ENCODE measurements at places on chromosomes 2 and 18.
A peak's percentile ranks its signal among the peaks of the same experiment; 100 is the strongest.

DNA sequence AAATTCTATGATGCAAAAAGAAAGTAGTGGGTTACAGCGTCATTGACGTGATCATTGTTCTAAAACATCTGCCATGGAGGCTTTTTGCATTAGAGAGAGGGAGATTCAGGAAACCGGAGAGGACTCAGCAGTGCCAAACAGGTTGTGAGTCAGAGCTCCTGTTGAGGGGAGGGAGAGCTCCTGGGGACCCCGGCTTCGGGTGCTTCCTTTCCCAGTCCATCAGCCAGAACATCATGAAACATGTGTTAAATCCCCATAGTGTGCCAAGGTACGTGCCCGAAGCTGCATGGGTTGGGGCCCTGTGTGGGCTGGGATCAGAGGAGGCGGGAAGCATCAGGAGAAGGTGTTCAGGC lies 791 bp upstream of the CYRIA start:
- no peak for DNase-seq

DNA sequence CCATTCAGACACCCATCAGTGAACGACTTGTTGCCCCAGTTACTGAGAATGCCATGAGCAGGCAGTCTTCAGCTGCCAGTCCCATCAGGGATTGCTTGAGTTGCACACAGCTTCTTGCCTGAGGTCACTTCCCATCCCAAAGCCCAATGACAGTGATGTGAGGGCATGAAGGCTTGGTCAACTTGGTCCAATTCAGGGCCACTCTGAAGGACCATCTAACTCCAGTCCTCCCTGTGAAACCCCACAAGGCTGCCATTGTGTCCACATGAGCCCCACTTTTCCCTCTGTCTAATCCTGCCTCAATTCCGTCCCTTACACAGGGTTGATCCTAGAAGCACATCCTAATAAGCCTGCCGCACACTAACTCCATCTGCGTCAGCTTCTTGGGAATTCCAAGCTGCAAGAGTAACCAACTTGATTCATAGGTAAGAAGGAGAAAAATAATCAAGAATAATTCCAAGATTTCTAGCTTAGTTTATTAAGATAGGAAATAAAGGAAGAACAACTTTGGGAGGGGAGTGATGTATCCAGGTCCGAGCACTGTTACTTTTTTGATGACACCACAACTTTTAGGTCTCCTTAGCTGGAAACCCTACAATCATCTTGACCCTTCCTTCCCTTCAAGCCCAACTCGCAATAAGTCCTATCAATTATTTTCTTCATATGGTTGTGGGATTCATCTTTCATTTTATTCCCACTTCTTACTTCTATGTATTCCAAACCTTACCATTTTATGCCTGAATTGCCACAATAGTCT lies 110.9 kb downstream of the LRRC30 start:
- no peak for DNase-seq

- DNase-seq = no peak
These were observed 16.0 kb upstream of the IKZF2 start for GRCh38 chr2:213167271-213167930.

DNA sequence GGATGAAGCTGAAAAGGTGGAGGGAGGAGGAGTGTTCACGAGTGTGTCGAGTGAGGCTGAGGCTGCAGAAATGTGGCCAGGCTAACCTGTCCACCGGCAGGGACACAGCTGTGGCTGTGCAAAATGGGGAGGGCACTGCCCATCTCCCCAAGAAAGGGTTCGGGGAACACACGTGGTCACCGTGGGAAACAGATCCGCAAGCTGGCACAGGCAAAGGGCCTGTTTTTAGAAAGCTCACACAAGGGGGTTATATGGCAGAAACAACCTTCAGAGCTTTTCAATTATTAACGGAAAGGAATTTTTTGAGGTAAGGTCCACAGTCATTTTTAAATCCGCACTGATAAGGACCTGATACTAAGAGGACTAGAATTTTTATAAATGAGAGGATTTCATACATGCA lies 35.7 kb downstream of the SH3YL1 start:
- DNase-seq = no peak

- DNase-seq = no peak
These were observed 33.0 kb upstream of the DLX1 start for GRCh38 chr2:172052000-172052983.

DNA sequence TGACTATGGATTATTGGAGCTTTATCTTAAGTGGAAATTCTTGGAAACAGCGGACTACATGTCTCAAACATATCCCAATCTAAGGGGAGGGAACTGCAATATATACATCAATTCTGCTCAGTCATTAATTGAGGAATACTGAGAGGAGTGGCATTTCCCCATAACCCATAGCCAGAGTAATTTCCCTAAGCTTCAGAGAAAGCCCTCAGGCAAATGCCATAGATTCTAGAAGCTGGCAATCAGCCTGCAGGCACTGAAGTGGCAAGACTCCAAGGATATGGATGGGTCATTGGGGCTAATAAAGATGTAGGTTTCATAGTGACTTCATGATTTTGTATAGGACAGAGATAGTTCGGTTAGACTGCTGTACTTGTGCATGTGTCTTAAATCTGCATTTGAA lies 1960.5 kb upstream of the PIK3C3 start:
- DNase-seq = no peak

GRCh38 chr2:86372641-86373502 lies 35.4 kb upstream of the REEP1 start:
- no peak for DNase-seq

GRCh38 chr18:48197819-48198218 lies 211.4 kb downstream of the ZBTB7C start:
- no peak for DNase-seq

DNA sequence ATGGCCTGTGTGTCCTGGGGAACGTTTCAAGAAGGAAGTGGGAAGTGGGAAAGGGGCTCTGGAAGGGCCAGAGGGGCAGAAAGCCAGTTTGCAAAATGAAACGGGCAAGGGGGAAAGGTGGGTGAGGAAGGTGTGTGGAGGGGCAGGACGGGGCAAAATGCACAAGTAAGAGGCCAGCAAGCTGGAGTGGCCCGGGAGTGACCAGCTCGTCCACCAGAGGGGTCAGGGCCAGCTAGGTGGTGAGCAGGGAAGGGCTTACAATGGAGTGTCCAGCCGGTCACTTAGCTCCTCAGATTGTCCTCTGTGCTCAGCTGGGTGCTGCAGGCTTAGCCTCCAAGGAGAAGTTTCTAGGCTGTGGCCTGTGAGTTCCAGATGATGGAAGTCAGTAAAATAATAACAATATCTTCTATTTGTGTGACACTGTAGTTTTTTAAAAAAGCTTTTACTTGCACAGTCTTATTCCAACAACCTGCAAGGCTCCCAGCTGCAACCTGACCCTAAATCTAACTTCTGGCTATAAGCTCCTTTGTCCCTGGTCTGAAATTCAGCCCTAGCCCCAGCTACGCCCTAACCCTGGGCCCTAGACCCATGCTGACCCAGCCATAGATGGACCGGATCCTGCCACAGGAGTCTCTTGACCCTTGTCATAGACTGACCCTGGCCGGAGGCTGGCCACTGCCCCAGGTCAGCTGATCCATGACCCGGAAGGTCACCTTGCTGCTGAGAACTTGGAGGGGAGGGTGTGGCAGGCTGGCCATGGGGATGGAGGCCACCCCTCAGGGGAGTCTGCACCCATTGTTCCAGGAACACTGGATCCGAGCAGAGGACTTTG lies 29.2 kb downstream of the MYO7B start:
- no peak for DNase-seq

- no peak for DNase-seq
These were observed 140.6 kb upstream of the NOSTRIN start for GRCh38 chr2:168661863-168662256.

GRCh38 chr18:32629981-32630700 lies 142.7 kb downstream of the KLHL14 start:
- DNase-seq = no peak

DNA sequence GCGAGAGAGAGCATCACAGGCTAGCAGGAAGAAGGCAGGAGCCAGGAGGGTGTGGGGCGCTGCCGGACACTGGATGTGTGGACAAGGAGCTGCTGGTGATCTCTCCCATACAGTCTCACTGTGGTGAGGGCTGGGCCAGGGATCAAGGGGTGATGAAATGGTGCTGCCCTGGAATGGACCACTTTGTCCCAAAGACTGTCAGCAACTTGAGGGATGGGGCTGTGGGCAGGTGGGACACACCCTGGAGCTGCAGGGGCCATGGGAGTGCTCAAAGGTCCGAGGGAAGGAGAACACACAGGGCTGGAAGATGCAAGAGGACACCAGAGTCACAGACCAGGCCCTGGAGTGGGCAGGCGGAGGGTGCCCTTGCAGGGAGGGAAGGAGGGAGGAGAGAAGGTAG lies 38.0 kb downstream of the COA5 start:
- no peak for DNase-seq

GRCh38 chr2:69914950-69915945 lies at the start of gene MXD1:
Gene MXD1 (plus strand): TSS chr2:69915109. CDS start chr2:69915331, 222 bp downstream.
- no peak for DNase-seq

DNA sequence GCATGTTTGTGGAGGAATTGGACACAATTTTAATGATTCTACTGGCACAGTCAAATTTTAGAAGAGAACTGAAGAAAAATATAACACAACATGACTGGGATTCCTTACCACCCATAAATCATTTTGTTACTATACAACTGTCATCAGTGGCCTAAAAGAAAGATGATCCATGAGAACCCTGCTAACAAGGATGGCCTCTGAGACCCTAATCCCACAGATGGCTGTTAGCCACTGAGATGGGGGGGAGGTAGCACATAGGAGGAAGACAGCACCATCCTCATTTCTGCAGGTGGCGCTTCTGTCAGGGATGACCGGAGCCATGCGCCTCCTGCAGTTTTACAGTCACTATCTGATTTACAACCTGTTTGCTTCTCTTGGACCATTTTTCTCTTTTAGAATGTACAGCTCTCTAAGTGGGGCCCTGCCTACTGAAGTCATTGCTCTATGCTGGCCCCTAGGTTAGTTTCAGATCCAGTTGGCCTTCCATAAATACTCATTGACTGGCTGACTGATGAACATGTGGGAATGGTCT lies 279.8 kb downstream of the NAPG start:
- no peak for DNase-seq

DNA sequence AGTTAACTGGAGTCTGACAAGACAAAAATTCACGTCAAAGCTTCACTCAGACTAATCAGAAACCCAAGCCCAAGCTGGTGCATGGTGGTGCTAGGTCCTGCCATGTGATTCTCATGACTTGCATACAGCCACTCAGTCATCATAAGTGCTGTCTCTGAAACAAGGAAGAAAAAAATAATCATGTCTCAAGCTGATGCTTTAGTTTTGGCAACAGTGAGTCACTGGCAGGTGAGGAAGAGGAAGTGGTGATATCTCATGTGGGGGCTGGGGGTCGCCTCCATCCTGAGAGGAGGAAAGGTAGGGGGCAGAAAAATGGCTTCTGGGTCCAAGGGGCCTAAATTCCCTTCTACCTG lies 136.3 kb downstream of the TMEM163 start:
- no peak for DNase-seq

DNA sequence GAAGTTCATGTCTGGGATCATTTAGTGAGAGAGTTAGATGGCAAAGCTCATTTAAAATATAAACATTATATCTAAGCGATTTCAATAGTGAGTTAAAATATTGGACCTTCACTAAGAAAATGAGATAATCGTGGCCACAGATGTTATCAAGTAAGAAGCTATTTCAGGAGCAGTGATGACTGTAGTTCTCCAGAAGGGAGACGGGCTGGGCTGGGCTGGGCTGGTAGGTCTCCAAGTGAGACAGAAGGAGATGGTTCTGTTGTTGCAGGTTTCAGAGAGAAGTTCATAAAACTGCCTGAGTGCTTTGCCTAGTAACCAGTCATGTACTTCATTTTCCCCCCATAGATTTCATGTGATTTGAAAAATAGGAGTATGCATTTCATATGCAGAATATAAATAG lies 130.1 kb upstream of the DAPL1 start:
- DNase-seq = no peak

- no peak for DNase-seq
These were observed 9.3 kb upstream of the KCNS3 start for GRCh38 chr2:17869128-17869527.

- DNase-seq = no peak
These were observed 181.3 kb upstream of the HAAO start for GRCh38 chr2:42973726-42974125.

DNA sequence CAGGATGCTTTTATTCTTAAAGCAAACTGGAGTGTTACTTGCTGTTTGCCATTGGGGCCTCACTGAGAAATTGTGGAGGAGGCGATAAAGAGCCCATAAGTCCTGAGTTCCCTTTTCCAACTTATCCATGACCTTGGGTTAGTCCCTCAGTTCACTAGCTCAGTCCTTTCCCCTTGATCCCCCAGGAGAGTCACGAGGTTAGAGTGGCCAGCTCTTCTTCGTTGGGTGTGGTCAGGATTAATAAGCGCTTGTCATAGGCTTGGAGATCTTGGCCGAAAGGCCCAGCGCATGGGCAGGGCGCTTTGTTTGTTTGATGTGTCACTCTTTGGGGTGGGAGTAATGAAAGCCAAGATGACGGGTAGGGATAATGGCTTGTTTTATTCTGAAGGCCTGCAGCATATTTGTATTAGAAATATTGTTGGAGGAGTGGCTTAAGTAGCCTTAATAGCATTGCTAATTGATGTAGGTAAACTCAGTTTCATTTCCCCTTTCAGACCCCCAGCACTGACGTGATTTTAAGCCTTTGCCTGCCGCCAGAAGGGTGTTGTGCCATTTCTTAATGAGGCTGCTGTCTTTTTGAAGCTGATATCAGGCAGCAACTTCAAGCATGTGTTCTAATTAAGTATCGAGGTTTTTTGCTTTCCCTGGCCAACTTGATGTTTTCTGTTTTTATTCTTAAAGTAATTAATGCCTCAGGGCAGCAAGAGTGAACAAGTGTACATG lies 15.7 kb downstream of the GRHL1 start:
- peak; percentile 22 for DNase-seq

GRCh38 chr2:61183795-61184194 lies 21.8 kb downstream of the C2orf74 start:
- DNase-seq = no peak

GRCh38 chr2:82539280-82539621 lies 1919.8 kb downstream of the SUCLG1 start:
- peak; percentile 10 for DNase-seq

DNA sequence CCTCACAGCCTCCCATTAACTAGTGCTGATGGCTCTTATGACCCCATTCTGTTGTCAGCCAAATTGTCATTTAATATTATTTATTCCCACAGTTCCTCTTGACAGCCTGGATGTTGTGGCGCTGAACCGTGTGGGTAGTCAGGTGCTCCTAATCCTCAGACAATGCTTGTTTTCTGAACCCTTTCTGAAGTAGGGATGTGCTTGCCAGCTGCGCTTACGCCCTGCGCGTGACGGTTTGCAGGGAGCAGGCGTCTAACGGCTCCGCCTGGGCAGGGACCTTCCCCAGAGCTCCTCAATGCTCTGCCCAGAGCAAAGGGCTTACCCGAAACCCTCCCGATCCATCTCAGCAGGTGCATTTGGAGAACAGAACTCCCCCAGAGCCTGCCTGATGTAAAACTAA lies 358.2 kb upstream of the MYT1L start:
- DNase-seq = no peak

GRCh38 chr2:10305715-10306114 lies 3.0 kb downstream of the HPCAL1 start:
- no peak for DNase-seq
